ENCODE measurements at places on chromosomes 2 and 18.

GRCh38 chr18:21955757-21956652 is 213.4 kb upstream of the GATA6 start:
- DNase-seq: peak; percentile 29

DNA sequence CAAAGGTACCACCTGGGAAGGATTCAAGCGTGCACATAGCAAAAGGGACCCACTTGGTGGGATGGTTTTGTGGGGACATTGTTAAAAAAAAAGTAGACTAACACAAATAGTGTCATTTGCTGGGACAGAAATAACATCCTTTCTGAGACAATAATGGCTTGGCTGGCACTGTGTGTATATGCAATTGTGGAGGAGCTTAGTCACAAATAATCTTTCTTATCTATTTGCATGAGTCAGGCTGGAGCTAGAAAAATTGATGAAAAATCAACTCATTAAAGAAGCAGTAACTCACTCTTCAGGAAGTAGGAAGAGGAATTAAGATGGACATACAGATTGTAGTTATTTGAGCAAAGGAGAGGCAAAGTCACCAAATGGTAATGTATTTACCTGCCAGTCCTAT is 29.5 kb upstream of the ITGB6 start:
- no peak for DNase-seq

DNA sequence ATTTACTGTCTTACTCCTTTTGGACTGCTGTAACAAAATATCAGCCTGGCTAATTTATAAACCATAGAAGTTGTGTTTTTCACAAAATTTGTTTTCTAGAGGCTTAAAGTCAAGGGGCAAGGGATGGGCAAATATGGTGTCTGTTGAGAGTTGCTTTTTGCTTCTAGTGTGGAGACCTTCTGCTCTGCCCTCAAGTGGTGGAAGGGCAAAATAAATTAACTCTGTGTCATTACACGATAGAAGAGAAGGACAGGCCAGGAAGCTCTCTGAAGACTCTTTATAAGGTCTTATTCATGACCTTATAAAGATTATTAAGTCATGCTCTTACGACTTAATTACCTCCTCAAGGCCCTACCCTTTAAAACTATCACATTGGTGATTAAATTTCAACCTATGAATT is 181.2 kb upstream of the LRATD1 start:
- DNase-seq: no peak

DNA sequence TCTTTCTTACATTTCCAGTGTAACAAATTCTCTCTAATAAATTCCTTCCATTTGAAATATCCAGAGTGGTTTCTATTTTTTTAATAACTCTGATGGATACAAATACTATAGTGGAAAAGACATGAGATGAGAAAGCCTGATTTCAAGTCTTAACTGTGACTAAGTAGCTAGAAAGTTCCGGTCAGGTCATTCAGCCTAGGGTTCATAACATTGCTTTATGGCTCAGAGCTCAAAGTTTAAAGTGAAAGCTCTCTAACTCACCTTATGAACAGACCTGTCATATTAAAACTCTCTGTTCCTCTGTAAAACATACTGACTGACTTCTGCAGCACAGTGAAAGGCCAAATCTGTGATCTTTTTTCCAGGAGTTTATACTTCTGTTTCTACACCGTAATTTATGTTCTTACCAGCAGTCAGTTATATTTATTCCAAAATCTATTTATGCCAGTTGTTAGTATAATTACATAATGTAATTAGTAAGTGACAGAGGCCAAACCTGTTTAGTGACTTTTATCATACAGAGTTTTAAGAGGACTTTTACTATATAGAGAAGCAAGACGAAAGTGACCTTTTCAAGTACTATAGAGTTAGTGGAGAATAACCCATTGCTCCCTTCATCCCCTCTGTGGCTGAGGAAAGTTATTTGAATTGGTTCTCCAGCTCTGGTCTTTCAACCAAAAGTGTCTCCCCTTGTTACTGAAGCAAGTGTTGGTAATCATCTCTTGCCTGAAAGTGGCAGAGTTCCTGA is 118.8 kb upstream of the PDE1A start:
- no peak for DNase-seq

DNA sequence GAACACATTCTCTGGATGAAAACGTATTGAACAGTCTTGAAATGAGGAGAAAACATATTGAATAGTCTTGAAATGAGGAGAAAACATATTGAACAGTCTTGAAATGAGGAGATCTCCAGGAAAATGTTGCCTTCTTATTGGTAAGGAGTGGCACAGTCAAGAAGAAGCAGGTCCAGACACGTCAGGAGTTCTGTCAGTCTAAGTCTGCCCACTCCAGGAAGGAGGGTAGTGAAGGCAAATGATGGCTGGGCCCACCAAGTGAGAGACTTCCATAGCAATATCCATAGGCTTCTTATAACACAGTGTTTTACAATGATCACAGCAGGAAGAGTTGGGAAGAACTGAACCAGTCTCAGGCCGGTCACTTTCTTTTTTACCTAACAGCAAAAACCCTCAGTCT is 316.2 kb downstream of the ETAA1 start:
- no peak for DNase-seq

- DNase-seq: no peak
Observed at GRCh38 chr2:202432776-202433175, 56.6 kb downstream of the BMPR2 start.

DNA sequence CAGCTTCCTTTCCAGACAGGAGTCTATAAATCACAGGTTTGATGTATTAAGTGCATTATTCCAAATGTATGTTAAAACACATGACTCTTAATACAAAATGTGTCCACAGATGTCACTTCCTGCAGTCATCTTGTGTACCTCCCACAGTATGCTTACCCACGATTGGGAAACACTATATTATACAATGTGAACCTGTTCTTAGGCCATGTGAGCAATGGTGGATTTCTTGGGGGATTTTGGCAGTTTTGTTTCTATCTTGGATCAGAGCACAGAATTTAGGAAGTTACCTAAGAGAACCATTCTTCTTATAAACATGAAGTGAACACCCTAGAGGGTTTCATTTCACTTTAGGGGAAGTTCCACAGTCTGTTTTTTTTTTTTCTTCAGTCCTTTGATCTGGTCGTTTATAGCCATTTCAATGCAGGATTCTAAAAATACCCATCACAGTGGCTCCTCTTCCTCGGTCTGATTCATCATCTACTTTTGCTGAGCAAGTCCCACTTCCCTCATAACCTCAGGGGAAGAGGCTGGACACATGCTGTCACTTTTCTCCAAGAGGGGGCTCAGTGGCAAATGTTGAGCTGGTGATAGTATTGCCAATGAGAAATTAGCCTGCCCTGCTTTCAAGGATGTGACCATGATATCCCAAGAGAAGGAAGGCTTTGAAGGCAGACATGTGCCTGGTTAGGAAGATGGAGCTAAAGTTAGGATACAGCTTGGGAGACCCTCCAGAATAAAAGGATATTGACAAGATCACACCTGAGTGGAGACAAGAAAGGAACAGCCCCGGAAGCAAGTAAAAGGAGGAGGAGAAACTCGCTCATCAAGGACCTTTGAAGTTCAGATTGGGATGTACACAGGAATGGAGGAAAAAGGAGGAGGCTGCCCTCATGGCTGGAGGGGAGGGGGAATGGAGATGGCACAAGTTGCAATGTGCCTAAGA is 22.6 kb downstream of the PLEK start:
- DNase-seq: no peak

- no peak for DNase-seq
Observed at GRCh38 chr2:102061286-102061699, 69.5 kb downstream of the IL1R2 start.

- DNase-seq: no peak
Observed at GRCh38 chr2:72915907-72916742, 1.2 kb upstream of the EMX1 start.

DNA sequence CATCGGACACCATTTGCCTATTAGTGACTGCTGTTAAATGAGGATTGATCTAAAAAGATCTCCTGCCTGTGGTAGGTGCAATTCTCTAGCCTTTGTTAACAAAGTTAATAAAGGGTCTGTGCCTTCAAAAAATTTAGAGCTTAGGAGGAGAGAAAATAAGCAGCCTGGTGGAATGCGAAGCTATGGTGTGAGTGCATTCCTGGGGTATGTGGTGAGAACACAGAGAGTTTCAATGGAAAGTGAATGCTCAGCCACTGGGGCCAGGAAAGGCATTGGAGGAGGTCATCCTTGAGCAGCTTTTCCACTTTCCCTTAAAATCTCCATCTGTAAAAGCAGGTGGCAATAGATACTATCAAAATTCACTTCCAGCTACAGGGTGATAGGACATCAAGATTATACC is 331.2 kb upstream of the LRATD1 start:
- DNase-seq: no peak

DNA sequence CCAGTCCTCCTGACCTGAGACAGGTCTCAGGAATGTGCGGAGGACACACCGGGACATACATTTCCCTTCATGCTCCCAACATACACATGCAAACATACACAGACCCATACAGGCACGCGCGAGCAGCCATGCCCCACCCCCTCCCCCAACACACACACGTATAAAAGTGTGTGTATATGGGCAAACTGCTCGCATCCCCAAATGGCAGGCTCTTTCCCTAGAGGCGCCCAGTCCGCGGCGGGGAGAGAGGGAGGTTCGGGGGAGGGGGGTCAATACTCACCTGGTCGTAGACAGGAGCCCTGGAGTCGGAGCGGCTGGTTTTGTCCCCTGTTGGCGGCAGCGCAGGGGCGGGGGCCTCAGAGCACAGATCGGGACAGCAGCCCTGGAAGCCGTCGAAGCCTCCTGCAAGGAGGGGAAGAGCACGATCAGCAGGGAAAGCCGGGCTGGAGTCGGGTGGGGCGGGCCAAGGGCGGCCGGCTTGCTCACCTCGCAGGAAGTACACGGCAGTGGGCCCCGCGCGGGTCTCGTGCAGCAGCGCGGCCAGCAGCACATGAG is 682 bp downstream of the DUSP2 start:
- DNase-seq: no peak

Measured in caudate nucleus (tissue), 63 donors.